ENCODE measurements at places on chromosomes 12 and 14.

DNA sequence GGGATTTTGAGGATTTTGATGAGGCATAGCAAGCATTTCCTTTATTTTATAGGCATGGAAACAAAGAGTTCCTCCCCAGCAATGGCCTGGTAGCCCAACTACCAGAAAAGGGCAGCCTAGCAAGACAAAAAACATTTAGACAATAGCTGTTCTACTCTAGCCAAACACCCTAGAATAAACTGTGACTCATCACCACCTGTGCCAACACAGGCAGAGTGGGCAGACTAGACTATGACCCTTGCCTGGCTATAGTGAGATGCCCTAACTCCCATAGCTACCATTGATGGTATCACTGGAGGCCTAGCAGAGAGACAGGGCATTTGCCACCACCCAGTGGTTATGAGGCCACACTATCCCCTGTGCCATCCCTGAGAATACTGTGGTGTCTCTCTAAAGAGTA is 15.5 kb upstream of the CCER1 start:
- DNase-seq = no peak

- no peak for DNase-seq
Observed at GRCh38 chr12:105084251-105085250, at the start of gene ALDH1L2. TSS of gene ALDH1L2 (minus strand) at chr12:105084458. CDS start at chr12:105084436, 22 bp downstream.

GRCh38 chr14:94458096-94458495 is 5.5 kb upstream of the SERPINA11 start:
- no peak for DNase-seq

DNA sequence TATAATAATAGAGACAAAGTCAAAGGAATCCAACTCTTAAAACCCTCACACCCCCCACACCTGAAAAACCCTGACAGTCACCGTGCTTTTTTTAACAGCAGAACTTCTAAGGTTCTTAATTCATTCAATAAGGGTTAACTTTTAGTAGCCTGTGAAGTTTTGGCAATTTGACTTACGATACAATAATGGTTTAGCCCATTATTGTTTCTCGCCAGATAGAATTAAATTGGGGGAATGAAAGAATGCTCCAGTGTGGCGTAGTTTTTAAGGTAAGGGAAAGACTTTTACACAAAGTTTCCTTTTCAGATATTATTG is 604 bp upstream of the MAGOHB start:
- DNase-seq = no peak

- no peak for DNase-seq
Observed at GRCh38 chr14:85380881-85381280, 149.1 kb upstream of the FLRT2 start.

DNA sequence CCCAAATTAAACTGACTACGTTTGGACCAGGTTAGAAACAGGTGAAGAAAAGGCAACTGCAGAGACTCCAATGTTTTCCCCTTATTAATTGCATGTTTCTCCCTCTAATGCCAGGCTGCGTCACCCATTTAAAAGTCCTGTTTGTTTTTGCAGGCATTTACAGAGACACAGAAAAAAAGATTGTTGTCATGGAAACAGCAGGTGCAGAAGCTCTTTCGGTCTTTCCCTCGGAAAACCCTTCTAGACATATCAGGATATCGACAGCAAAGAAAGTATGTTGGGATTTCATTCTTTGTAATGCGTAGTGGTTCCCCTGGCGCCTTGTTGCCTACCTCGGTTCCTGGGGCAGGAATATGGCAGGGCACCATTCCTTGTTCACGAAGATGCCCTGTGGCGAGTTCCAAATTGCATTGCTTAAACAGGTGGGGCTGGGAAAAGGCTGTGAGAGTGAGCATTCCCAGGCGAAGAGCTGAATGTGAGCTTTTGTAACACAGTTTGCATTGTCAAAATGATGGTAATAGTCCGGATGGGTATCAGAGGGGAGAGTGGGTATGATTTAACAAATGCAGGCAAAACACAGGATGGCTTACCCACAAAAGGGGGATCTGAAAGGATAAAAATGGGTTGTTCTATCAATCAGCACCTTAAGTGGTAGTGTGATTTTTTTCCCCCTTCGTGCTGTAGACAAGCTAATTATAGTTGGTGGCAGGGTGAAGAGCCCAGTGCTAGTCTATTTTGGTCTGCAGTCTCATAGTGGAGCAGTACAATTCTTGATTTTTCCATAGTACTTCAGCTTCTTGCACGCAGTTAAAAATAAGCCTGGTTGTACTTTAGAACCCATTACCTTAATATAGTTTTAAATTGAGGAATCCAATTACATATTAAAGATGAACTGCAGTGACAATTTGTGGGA is 132.4 kb downstream of the GCH1 start:
- DNase-seq = no peak

DNA sequence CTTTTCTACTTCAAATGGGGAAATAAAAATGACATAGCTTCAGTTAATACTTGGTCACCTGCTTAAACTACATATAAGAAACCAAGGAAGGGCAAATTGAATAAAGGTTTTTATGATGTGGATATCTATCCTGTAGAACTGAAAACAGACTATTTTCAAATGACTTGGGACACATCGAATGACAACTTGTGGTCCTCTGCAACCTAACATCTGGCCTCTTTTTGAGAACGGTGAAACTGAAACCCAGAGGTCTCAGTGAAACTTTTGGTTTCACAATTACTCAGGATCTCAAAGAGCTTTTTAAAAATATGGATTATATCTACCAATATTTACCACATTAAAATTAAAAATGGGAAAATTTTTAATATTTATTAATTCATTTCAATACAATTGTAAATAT is 65.2 kb downstream of the PPP2R5E start:
- DNase-seq = no peak

DNA sequence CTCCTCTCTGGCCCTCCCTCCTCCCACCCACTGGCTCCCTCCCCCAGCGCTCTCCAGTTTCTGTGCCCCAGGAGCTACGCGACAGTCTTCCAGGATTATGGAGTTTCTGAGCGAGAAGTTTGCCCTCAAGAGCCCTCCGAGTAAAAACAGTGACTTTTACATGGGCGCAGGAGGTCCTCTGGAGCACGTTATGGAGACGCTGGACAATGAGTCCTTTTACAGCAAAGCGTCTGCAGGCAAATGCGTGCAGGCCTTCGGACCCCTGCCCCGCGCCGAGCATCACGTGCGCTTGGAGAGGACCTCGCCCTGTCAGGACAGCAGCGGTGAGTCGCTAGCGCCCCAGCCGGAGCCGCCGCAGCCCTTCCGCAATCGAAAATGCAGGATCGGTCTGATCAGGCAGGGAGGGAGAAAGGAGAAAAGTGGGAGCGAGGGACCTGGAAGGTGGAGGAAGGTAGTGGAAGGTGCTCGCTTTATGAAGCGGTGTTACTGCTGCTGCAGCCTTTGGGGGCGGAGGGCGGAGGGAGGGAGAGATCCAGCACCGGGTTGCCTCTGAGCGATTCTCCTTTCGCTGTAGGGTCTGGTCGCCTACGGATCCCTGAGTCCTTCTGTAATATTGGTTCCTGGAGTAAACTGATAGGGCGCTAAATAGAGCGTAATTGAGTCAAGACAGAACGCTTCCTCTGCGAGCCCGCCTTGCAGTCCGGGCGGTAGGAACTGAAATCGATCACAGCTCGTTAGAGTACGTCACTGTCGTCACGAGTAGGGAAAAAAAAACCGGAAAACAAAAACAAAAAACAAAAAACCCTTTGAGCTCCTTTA is at the start of gene ALX1:
Gene ALX1, plus strand, starts transcription at position 56 of the 819 bp plus-strand sequence. Its CDS starts 42 bp downstream, at position 98.
- no peak for DNase-seq

Measured in stimulated activated CD4-positive, alpha-beta T cell treated with anti-CD3 and anti-CD28 coated beads, Interleukin-15, amount 100 ng/mL, for 1 hour (primary cell).